GM23248 (cell line): ENCODE measurements at places on chromosomes 1 and 21. TPM values are rescaled to one million over a fixed set of nuclear protein-coding genes. Genes with fewer than 3 reads are reported as not detected.

The APOBEC4 gene
- total RNA-seq, result not detected in 2 replicates

The GCSAML gene
- not detected in 2 replicates for total RNA-seq

The CEP104 gene
- 12.3 and 14.8 TPM in 2 replicates for total RNA-seq

The ARHGEF19 gene
- 8.6 and 12.1 TPM in 2 replicates for total RNA-seq

The ZBTB18 gene
- total RNA-seq, result 9.2 and 10.0 TPM in 2 replicates

The PLA2G2F gene
- total RNA-seq, result not detected in 2 replicates

The AZIN2 gene
- 1.5 and 4.4 TPM in 2 replicates for total RNA-seq

GRCh38 chr21:43748622-43749021, 27.5 kb downstream of the CSTB start:
- no peak for DNase-seq
- H3K27me3 ChIP-seq, result no peaks in the 10 kb centered on the region
- no peak overlapping the region for H3K4me3 ChIP-seq
- H3K36me3 ChIP-seq, result peaks cover 17% of the 10 kb centered on the region
- no peaks in the 10 kb centered on the region for H3K4me1 ChIP-seq

- no peak overlapping the region for H3K4me3 ChIP-seq
- H3K36me3 ChIP-seq, result no peaks in the 10 kb centered on the region
- H3K27me3 ChIP-seq, result no peaks in the 10 kb centered on the region
- H3K27ac ChIP-seq, result no peak overlapping the region
These were observed 7.0 kb downstream of the IFNAR2 start for GRCh38 chr21:33236766-33237165.

GRCh38 chr1:224430511-224431113, 4.0 kb downstream of the WDR26 start:
- peak; percentile 86 for DNase-seq
- peak overlapping the region; percentile 82 for H3K27ac ChIP-seq
- H3K36me3 ChIP-seq, result peaks cover 38% of the 10 kb centered on the region
- peaks cover 54% of the 10 kb centered on the region for H3K4me1 ChIP-seq
- H3K4me3 ChIP-seq, result peak overlapping the region; percentile 89

- no peaks in the 10 kb centered on the region for H3K27me3 ChIP-seq
- no peak overlapping the region for H3K4me3 ChIP-seq
- no peak overlapping the region for H3K27ac ChIP-seq
- no peaks in the 10 kb centered on the region for H3K36me3 ChIP-seq
- DNase-seq, result no peak
- H3K4me1 ChIP-seq, result no peaks in the 10 kb centered on the region
These were observed 116.5 kb upstream of the LRRC7 start for GRCh38 chr1:69451196-69451595.

- no peak overlapping the region for H3K27ac ChIP-seq
- H3K27me3 ChIP-seq, result peaks cover 4% of the 10 kb centered on the region; the same call in 1 of the 2 replicates
- H3K36me3 ChIP-seq, result no peaks in the 10 kb centered on the region
- no peak overlapping the region for H3K4me3 ChIP-seq
These were observed 86.0 kb downstream of the CASZ1 start for GRCh38 chr1:10710489-10710888.

DNA sequence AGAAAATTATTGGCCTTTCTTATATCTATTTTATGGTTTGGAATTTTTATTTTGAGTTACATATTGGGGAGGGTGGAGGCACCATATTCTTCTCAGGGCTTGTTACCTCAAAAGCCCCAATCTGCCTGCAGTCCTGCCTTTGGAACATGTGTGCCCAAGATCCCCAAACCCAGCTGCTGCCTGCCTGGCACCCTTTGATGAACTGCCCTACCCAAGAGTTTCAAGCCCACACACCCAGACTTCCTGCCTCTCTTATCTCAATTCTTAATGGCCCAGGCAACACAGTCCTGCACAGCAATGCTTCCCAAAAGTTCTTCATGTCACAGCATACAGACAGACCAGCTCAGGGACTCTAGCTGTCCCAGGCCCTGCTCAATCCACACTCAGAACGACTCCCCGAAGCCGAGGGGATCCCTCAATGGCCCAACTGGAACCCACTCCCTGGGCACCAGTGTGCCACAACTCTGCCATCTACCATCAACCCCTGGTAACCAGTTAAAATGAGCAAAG, 19.2 kb downstream of the OLFML2B start:
- no peaks in the 10 kb centered on the region for H3K27me3 ChIP-seq
- DNase-seq, result no peak
- peaks cover 15% of the 10 kb centered on the region for H3K4me1 ChIP-seq
